ENCODE measurements at places on chromosomes 2 and 18. TPM values are rescaled to one million over a fixed set of nuclear protein-coding genes. Genes with fewer than 3 reads are reported as not detected.
A peak's percentile ranks its signal among the peaks of the same experiment; 100 is the strongest.

- no peak overlapping the region for H3K4me3 ChIP-seq
- no peak for DNase-seq
- H3K27ac ChIP-seq: no peak overlapping the region
- no peaks in the 10 kb centered on the region for H3K4me1 ChIP-seq
- no peaks in the 10 kb centered on the region for H3K27me3 ChIP-seq
Measured at GRCh38 chr2:6008726-6009125, 316.5 kb downstream of the SOX11 start.

NEU2 gene
- not detected for total RNA-seq

MC2R gene
- total RNA-seq: not detected

ARMC9 gene
- total RNA-seq: 2.5 TPM

DNA sequence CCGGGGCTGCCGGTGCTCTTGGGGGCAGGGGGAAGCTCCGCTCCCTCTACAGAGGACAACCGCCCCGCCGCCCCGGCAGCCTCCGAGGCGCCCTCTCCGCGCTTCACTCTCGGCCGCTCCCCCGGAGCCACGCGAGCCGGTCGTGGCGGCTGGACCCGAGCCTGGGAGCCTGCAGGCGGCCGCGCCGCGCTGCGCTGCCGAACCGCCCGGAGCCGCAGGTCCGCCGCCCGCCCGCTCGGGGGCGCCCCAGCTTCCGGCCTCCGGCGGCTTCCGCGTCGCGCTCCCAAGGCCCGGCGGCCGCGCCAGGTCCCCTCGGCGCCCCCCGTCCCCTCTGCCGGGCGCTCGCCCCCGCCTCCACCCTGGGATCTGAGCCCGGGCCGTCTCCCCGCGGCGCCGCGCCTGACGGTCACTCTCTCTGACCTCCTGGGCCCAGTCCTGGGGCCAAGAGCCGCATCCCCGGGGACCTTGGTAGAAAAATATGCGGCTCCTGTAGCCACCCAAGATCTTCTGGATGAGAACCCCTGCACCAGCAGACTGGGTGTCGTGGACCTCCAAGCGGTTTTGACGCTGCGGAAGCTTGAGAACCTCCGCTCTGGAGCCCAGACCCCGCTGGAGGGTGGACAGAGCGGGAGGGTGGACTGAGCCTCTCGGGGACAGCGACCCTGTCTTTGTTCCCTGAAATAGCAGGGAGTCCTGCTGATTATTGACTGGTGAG is 44.3 kb downstream of the SERTAD2 start:
- H3K4me3 ChIP-seq: peak overlapping the region; percentile 34
- H3K27me3 ChIP-seq: no peaks in the 10 kb centered on the region
- H3K4me1 ChIP-seq: peaks cover 18% of the 10 kb centered on the region
- no peak overlapping the region for H3K27ac ChIP-seq

DNA sequence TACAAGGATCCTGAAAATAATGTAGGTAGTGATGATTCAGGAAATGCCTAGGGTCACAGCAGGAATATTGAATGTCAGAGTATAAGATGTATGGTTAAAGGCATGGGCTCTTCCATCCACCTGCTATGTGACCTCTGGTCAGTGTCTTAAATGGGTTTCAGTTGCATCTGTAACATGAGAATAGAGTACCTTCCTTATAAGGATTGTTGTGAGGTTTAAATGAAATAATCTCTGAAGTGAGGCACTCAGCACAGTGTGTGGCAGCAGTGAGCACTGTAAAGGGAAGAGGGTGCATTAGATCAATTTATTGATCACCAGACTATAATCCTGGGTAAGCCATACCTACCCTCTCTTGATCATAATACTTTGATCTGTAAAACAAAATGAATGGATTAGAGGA is 319.1 kb downstream of the SLC4A3 start:
- no peaks in the 10 kb centered on the region for H3K36me3 ChIP-seq
- no peak overlapping the region for H3K4me3 ChIP-seq
- no peak overlapping the region for H3K27ac ChIP-seq
- no peaks in the 10 kb centered on the region for H3K27me3 ChIP-seq

GRCh38 chr2:120587997-120588336 is 147.7 kb upstream of the GLI2 start:
- no peak overlapping the region for H3K27ac ChIP-seq
- no peaks in the 10 kb centered on the region for H3K4me1 ChIP-seq
- no peak for DNase-seq
- H3K27me3 ChIP-seq: peaks cover 59% of the 10 kb centered on the region
- H3K4me3 ChIP-seq: no peak overlapping the region

FASTKD2 gene
- total RNA-seq: 23.7 TPM

GRCh38 chr2:98867539-98868309 is 68.3 kb downstream of the CRACDL start:
- no peaks in the 10 kb centered on the region for H3K4me1 ChIP-seq
- H3K36me3 ChIP-seq: peaks cover 5% of the 10 kb centered on the region
- H3K27ac ChIP-seq: no peak overlapping the region
- H3K4me3 ChIP-seq: no peak overlapping the region

DNA sequence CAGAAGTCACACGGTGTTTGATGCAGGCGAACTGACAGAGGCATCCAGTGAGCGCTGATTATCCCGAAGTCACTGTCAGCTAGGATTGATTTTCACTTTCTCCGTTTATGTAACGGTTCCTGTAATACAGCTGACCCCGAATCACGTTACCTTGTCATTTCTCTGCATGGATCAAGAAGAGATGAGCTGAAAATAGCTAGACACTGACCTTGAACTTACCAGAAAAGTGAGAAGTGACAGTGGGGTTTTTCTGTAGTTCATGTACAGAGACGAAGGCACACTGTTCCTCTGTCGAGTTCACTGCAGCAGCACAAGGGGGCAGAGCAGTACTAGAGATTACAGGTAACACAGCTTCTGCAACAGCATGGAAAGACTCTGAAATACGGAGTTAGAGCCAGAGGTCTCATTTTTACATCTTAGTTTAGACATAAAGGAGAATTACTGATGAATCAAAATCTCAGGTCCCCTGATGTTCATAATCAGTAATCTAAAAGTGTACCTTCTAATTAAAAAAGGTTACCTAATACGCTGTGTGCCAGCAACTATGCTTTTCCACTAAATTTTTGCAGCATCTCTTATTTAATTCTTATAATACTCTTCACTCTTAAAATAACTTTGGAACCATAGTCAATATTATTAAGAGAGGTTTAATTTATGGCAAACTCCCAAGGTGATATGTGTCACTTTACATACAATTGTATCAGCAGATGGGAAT is 33.1 kb downstream of the ARHGAP15 start:
- H3K27me3 ChIP-seq: no peaks in the 10 kb centered on the region
- H3K27ac ChIP-seq: peak overlapping the region; percentile 5
- H3K4me3 ChIP-seq: no peak overlapping the region

- H3K4me1 ChIP-seq: no peaks in the 10 kb centered on the region
- no peak overlapping the region for H3K27ac ChIP-seq
- no peaks in the 10 kb centered on the region for H3K36me3 ChIP-seq
- H3K27me3 ChIP-seq: peaks cover 16% of the 10 kb centered on the region
Measured at GRCh38 chr18:9631814-9632496, 17.6 kb upstream of the PPP4R1 start.

DNA sequence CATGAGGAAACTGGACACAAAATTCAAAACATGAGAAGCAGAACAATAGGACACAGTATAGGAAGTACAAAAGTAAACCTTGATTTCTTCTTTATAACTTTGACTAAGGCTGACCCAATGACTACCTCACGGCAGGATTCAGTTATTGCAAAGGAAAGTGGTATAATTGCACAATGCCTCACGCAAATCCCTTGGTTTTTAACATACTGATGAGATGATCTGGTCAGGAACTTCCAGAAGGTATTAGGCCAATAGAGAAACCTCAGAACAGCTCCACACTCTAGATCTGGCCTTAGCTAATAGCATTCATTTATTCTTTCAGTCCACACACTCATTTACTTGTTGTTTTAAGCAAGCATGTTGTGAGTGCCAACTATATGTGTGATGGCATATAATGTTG is 1526.9 kb upstream of the ACVR2A start:
- no peak overlapping the region for H3K4me3 ChIP-seq
- H3K36me3 ChIP-seq: no peaks in the 10 kb centered on the region
- H3K27me3 ChIP-seq: no peaks in the 10 kb centered on the region
- no peak for DNase-seq
- no peaks in the 10 kb centered on the region for H3K4me1 ChIP-seq
- no peak overlapping the region for H3K27ac ChIP-seq

- peaks cover 7% of the 10 kb centered on the region for H3K36me3 ChIP-seq
- H3K27me3 ChIP-seq: no peaks in the 10 kb centered on the region
- no peak for DNase-seq
- H3K4me3 ChIP-seq: no peak overlapping the region
- H3K27ac ChIP-seq: no peak overlapping the region
Measured at GRCh38 chr2:46056541-46056940, 240.7 kb upstream of the EPAS1 start.

GRCh38 chr18:63795606-63796005 is 20.4 kb downstream of the SERPINB7 start:
- DNase-seq: no peak
- no peaks in the 10 kb centered on the region for H3K4me1 ChIP-seq
- no peak overlapping the region for H3K27ac ChIP-seq
- no peak overlapping the region for H3K4me3 ChIP-seq
- no peaks in the 10 kb centered on the region for H3K36me3 ChIP-seq

DNA sequence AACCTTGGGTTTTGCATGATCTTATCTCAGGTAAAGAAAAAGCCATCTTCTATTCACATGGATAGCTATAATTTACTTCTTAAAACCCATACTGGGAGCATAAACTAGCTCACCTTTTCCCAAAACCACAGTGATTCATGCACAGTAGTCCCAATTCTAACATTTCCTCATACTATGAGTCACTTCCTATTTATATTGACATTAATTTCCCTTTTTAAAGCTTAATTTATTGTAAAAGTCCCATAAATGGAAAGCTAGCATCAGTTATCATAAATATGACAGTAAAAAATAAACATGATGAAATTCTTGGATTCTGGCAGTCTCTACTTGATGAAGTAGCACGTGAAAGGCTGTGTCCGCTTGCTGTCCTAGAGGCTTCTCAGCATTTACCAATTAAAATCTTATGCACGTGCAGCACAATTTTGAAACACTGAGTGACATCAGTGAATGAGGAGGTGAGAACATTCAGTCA is 180.1 kb downstream of the CDH2 start:
- DNase-seq: no peak
- H3K4me1 ChIP-seq: no peaks in the 10 kb centered on the region
- H3K36me3 ChIP-seq: peaks cover 5% of the 10 kb centered on the region
- no peak overlapping the region for H3K27ac ChIP-seq
- no peaks in the 10 kb centered on the region for H3K27me3 ChIP-seq

GRCh38 chr2:169877398-169877797 is 50.1 kb downstream of the UBR3 start:
- DNase-seq: no peak
- H3K27ac ChIP-seq: no peak overlapping the region
- no peak overlapping the region for H3K4me3 ChIP-seq
- H3K36me3 ChIP-seq: peaks cover 6% of the 10 kb centered on the region
- no peaks in the 10 kb centered on the region for H3K4me1 ChIP-seq
- H3K27me3 ChIP-seq: no peaks in the 10 kb centered on the region

DNA sequence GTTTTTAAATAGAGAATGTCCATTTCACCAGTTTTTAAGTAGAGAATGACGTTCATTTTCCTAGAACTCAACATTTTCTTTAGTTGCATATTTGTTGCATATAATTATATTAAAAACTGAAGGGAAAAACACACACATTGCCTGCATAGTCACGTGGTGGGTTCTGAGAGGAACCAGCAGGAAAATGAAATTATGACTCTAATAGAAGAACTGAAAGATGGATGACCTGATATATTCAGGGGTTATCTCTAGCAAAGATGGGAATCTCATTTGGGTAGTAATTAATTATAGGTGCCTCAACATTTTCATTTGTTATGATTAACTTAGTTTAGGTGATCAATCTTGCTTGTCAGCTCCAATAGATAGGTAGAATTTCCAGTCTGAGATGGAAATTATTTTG is 288.3 kb downstream of the TRIB2 start:
- DNase-seq: no peak
- no peaks in the 10 kb centered on the region for H3K27me3 ChIP-seq
- H3K4me1 ChIP-seq: peaks cover 2% of the 10 kb centered on the region

- H3K4me3 ChIP-seq: no peak overlapping the region
- no peak overlapping the region for H3K27ac ChIP-seq
- H3K4me1 ChIP-seq: no peaks in the 10 kb centered on the region
- no peaks in the 10 kb centered on the region for H3K27me3 ChIP-seq
- DNase-seq: no peak
Measured at GRCh38 chr18:30522288-30522929, 520.1 kb downstream of the DSC3 start.

UPP2 gene
- total RNA-seq: not detected

DNA sequence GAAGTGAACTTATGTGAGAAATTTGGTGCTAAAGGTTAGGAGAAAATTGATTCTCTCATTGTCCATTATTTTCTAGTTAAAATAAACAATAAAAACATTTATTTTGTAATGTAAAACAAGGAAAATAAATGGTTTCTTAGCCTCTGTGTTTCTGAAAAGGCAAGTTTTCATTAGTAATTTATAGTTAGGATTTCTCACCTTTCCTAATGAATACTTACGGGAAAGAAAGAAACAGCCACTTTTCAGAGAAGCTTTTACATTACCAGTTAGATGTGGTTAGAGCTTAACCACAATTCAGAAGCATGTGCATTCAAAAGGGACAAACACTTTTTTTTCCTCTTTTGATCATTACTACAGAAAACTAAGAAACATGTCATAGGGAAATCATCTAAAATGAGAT is 18.8 kb downstream of the NEMP2 start:
- DNase-seq: no peak
- H3K36me3 ChIP-seq: peaks cover 5% of the 10 kb centered on the region
- H3K27ac ChIP-seq: peak overlapping the region; percentile 85
- peak overlapping the region; percentile 55 for H3K4me3 ChIP-seq
- H3K27me3 ChIP-seq: no peaks in the 10 kb centered on the region
- peaks cover 28% of the 10 kb centered on the region for H3K4me1 ChIP-seq

DNA sequence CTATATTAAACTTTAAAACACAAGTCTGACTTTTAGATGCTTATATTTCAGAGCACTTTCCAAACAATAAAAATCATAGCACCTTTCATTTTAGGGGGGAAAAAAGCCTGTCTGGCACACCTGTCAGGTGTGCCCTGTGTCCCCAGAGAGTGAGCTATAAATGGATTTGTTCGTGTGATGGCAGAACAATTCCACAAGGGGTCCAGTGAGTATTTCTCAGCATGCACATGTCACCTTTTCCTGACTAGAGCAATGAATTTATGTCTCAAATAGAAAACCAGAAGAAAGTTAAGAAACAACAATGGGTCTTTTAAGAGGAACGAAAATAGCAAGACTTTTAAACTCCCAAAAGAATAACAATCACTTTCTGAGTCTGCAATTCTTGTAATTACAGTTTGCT is 55.9 kb downstream of the ACVR1C start:
- no peaks in the 10 kb centered on the region for H3K36me3 ChIP-seq
- no peak overlapping the region for H3K4me3 ChIP-seq
- DNase-seq: no peak
- peaks cover 2% of the 10 kb centered on the region for H3K27me3 ChIP-seq
- no peak overlapping the region for H3K27ac ChIP-seq

DNA sequence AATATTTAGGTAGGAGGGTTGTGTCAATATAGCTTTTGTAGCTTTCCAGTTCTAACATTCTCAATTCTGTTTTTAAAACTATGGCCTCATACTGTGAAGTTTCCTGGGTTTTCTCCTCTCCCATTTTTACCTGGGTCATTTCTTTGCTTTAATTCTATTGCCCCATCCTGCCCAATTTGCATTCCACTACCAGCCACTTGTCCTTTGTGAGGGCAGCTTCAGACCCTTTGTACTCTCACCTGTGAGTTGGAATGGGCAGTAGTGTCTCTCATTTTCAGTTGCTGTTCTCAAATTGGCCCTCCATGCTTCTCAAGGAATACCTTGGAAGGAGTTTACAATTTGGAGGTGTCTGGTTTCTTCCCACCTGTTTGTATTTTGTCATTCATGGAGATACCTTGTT is 108.4 kb downstream of the CAMKMT start:
- H3K27ac ChIP-seq: no peak overlapping the region
- no peak overlapping the region for H3K4me3 ChIP-seq
- no peak for DNase-seq
- peaks cover 5% of the 10 kb centered on the region for H3K36me3 ChIP-seq
- no peaks in the 10 kb centered on the region for H3K27me3 ChIP-seq
